T-helper 1 cell (primary cell): ENCODE measurements at places on chromosomes 6 and 20.
A peak's percentile ranks its signal among the peaks of the same experiment; 100 is the strongest.

- DNase-seq: peak; percentile 62
Observed at GRCh38 chr6:6556738-6557503, 31.6 kb upstream of the LY86 start.

- DNase-seq: no peak
Observed at GRCh38 chr6:148874698-148875293, 128.0 kb downstream of the UST start.

DNA sequence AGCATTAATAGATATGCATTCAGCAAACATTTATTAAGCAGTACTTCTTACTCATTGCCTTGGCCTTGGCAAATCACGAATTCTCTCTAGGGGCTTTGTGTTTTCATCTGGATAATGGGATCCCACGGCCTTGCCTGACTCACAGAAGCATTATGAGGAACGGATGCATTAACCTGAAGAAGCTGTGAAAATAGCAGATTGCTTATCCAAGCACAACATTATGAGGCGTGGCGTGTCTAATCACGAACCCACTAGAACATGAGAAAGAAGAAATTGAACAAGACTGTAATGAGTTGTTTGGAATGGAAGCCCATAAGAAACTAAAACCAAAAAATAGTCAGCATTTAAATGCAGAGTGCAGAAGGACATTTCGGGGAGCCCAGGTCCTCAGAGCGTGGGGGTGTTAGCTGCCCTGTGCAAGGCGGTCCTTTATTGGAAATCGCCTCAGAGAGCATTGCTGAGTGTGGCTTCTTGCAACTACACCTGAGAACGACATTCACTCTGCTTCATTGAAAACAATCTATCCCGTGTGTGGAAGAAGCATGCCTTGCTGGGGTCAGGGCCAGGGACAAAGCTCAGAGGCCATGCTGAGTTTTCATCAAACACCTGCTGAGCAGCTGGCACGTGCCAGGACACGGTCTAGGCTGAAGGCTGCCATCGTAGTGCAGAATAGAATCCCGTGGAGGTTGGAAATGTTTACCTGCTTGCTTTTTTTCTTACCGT is 179.9 kb downstream of the ZDHHC14 start:
- DNase-seq: no peak

GRCh38 chr6:33785778-33786177 is 3.2 kb downstream of the LEMD2 start:
- no peak for DNase-seq
